Activated effector memory CD4-positive, alpha-beta T cell treated with anti-CD3 and anti-CD28 coated beads, Interleukin-2, amount 50 U/mL, for 16 hours (primary cell): ENCODE measurements at places on chromosomes 13 and 19.

DNA sequence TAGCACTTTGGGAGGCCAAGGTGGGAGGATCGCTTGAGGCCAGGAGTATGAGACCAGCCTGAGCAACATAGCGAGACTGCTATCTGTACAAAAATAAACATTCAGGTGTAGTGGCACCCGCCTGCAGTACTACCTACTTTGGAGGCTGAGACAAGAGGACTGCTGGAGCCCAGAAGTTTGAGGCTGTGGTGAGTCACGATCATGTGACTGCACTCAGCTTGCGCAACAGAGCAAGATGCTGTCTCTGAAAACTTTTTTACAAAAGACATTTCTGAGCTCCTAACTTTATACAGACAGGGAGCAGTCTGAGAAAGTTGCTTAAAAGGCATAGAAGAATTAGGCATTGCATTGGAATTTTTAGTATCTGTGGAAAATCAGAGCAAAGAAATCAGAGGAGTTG lies 10.4 kb upstream of the TBC1D4 start:
- DNase-seq: no peak

DNA sequence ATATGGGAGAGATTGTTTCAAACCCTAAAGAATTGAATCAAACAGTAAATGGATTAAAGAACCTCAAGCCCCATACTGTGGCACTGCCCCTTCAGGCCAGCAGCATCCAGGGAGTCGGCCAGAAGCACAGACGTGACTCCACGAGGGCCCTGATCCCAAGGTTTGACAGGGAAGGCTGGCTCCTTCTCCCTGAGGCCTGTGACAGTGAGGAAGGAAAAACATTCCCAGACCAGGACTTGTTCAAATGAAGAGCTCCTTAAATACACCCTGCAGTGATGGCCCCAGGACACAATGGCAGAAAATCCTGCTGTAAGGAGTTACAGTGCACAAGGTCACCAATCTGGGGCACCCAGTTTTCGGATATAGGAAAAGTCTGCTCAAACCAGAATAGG lies 91.0 kb downstream of the COL4A1 start:
- DNase-seq: no peak

DNA sequence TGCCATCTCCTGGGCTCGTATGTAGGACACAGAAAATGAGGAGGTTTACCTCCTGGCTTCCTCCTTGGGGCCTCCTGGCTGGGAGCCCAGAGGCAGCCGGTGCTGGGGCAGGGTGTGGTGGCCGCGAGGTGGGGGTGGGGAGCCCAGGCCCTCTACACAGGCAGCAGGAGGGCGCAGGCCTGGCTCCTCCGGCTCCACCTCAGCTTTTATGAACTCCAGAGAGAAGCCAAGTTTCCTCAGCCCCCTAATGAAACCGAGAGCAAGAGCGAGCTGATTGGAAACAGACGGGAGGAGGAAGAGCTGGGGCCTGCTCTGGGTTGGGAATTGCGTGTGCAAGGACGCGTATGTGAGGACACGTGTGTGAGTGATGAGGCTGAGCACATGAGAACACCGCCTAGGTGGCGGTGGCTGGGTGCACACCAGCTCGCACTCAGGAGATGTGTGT lies 23.1 kb downstream of the LYL1 start:
- no peak for DNase-seq

DNA sequence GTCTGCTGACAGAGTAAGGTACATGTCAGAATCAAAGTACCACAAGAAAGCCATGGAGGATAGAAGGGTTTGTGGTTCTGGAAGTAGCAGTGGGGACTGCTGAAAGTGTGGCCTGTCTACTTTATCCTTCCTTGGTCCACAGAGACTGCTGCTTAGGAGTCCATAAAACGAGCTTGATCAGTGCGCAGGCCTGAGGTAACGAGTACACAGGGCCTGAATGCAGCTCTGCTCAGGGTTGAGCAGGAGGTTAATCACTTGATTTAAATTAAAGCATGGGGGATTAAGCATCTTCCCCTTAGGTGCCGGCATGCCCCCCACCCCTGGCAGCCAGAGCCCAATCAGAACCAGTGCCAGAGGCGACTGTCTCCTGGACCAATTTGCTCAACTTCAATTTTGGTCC lies 34.9 kb upstream of the WASF3 start:
- no peak for DNase-seq

DNA sequence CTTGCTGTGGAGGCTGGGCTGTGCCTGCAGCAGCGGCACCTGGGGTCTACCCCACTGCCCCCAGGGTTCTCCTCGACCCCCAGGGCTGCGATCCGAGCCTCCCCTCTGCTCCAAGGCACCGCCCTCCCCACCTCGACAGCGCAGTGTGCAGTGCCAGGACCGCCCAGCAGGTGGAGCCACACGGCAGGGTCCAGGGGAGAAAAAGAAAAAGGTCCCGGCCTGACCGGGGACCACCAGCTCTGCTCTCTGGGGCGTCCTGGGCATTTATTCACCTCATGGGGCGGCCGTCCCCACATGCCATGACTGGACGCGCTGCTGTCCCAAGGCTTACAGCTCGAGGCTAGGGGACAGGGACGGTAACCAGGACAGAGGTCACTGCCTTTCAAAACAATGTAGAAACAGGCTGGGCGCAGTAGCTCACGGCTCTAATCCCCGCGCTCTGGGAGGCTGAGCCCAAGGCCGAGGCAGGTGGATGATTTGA lies 10.6 kb downstream of the REXO1 start:
- DNase-seq: peak; percentile 87

DNA sequence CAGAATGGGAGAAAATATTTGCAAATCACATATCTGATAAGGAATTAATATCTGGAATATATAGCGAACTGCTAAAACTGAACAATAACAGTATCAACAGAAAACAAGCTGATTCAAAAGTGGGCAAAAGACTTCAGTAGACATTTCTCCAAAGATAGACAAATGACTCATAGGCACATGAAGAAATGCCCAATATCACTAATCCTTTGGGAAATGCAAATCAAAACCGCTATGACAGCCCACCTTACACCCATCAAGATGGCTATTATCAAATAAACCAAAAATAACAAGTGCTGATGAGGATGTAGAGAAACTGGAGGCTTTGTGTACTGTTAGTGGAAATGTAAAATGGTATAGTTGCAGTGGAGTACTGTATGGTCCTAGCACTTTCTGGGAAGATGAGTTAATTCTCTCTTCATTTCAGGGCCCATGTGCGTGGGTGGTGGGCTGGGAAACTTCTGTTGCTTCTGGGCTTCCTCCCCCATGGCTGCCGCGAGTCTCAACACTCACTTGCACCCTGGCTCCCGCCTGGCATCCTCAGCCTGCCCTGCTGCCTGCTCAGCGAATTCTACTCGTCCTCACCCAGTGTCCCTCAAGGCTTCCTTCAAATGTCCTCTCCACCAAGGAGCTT lies 12.4 kb upstream of the GJA3 start:
- no peak for DNase-seq

- no peak for DNase-seq
Observed at GRCh38 chr13:25241007-25241406, 46.3 kb downstream of the MTMR6 start.

- DNase-seq: no peak
Observed at GRCh38 chr13:92547266-92547665, 679.3 kb upstream of the GPC6 start.

GRCh38 chr13:104785952-104786351 lies 1719.7 kb upstream of the SLC10A2 start:
- no peak for DNase-seq

DNA sequence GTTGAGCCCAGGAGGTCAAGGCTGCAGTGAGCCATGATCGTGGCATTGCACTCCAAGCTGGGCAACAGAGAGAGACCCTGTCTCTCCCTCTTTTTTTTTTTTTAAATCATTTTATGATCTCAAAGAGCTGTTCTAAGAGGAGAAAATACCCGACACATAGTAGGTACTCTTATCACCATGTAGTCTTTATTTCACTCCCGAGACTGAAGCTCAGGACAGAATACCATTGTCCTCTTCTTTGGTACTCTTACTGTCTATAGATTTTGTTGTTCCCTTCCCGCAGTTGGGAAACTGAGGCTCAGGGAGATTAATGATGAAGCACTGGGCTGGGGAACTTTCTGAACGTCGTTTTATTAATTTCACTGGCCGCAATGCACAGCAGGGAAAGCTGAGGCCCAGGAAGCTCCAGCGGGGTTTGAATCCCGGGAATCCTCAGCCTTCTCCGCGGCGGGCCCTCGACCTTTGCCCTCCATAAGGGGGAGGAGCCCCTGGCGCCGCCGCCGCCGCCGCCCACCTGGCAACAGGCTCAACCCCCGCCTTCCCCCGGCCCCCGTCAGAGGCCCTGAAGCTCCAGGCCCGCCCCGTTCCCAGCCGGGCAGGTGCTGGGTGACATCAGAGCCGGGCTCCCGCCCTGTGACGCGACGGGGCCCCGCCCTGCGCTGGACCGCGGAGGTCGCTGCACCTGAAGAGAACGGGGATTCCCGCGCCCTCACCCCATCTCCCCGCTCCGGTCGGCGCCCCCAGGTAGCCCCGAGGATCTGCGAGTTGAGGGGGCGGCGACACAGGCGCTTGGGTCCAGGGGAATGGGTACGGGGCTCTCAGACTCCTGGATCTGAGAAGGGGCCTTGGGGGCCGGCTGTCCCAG lies 1.6 kb downstream of the MYH14 start:
- peak; percentile 62 for DNase-seq

DNA sequence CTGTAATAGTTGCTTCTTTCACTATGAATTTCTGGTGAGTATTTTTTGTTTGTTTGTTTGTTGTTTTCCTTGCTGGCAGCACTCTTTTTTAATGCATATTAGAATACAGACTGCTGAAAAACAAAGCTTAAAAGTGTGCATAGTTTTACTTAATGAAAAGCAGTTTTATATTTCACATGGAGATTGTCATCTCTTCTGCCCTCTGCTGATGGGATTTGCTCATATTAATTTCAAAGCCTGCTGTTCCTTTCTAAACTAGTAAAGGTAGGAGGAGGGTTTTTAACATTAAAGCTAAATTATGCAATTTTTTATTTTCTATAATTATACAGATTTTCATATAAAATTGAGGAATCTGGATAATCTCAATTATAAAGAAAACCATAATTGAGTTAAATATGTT lies 692.6 kb upstream of the SLITRK1 start:
- DNase-seq: no peak

GRCh38 chr19:33022472-33023116 lies 42.1 kb downstream of the RHPN2 start:
- no peak for DNase-seq

GRCh38 chr19:30253581-30253996 lies 118.6 kb upstream of the ZNF536 start:
- DNase-seq: no peak

DNA sequence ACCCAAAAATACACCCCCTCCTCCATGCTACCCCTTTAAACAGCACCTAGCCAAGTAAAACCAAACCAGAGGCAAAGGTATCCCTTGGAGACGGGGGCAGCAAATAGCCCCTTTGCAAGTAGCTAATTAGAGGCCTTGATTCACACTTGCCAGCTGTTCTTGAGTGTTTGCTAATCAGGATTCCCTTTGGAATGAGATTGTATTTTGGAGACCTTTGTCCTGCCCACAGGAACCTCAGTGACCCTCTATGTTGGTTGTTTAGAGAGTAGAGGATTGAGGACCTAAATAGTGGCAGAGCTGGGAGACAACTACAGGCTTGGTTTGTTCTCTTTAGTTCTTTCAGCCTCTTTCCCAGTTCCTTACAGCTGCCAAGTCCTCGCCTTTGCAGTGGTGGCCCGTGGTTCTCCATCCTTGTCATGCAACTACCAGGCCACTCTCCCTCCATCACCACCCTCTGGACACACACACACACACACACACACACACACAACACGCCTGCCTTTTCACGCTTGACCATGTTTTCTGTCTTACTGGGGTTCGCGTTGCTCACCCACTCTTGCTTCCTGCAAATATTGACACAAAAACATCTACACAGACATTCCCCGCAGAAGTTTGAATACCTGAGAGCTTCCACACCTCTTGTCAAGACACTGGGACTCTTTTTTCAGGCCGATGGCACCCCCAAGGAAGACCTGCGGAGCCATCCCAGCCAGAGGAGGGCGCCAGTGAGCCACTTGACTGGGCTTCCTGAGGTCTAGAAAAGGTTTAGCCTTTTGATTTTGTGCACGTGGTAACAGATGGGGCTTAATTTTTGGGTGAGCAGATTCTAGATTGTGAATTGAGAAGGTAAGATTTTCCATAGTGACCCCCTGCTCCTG lies 80.0 kb upstream of the GPR183 start:
- peak; percentile 93 for DNase-seq

GRCh38 chr13:90623318-90624011 lies 724.0 kb upstream of the MIR17HG start:
- DNase-seq: no peak

DNA sequence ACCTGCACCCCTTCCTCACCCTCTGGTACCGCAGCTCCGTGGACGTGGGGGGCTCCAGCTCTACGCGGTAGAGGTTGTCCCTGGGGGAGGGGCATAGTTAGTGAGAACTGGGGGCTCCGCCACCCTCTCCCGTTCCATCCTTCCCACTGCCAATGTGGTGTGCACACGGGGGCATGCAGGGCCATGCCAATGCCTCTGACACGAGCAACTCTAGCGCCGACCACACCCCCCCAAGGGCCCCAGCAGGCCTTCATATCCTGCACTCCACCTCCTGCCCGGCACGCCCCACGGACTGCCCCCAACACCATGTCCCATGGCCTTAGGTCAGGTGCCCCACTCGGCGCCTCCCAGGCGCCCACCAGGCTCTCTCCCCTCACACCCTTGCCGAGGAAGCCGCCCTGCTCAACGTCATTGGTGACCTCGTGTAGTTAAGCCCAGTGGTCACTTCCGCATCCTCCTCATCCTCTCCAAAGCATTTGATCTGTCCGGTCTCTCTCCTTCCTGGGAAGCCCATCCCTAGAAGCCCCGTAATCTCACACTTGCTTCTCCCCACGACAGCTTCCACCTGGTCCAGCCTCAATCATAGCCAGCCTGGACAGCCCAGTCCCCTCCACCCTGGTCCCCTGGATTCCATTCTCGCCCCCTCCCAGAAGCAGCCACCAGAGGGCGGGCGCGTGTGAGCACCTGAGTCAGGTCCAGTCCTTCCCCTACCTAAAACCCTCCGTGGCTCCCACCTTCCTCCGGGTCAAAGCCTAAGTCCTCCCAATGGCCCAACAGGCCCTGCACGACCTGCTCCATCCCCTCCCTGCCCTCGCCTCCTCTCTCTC lies 2.1 kb downstream of the SEMA6B start:
- DNase-seq: no peak

DNA sequence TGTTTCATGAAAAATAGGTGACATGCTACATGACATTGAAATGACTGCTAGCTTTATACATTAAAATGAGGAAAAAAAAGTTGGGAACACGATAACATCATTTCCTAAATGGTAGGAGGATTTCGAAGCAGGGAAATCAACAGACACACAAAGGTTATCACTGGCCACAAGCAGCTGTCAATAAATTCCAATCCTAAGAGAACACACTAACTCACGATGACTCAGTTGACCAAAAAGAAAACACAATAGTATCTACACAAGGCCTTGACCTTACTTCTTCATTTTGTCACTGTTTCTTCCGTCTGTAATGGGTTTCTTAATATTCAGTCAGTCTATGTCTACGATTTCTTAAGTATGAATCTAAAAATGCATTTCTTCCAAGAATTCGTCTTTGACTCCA lies 36.5 kb downstream of the STARD13 start:
- no peak for DNase-seq

GRCh38 chr13:33351319-33351718 lies 65.8 kb upstream of the STARD13 start:
- no peak for DNase-seq

GRCh38 chr13:77034881-77035280 lies 7.9 kb upstream of the FBXL3 start:
- no peak for DNase-seq

GRCh38 chr13:107069108-107069776 lies 501.3 kb upstream of the ARGLU1 start:
- no peak for DNase-seq

- DNase-seq: no peak
Observed at GRCh38 chr13:95176611-95177259, 124.5 kb downstream of the ABCC4 start.

- DNase-seq: peak; percentile 80
Observed at GRCh38 chr13:41457589-41458186, 338 bp downstream of the RGCC start.
